Psoas muscle (tissue), 8 donors: ENCODE measurements at places on chromosomes 7 and 10. TPM values are rescaled to one million over a fixed set of nuclear protein-coding genes. Genes with fewer than 3 reads are reported as not detected.
A peak's percentile ranks its signal among the peaks of the same experiment; 100 is the strongest.

Gene OGDHL
- total RNA-seq: not detected

Gene NME8
- not detected for total RNA-seq

Gene STEAP4
- 31.4 TPM for total RNA-seq

Gene CALHM3
- not detected for total RNA-seq

GRCh38 chr10:125662584-125662983 lies 20.4 kb downstream of the TEX36 start:
- DNase-seq: no peak

GRCh38 chr7:117014673-117015133 lies 61.4 kb downstream of the ST7 start:
- peak; percentile 59 for DNase-seq
